Suppressor macrophage (primary cell): ENCODE measurements at places on chromosomes 1 and 21.
A peak's percentile ranks its signal among the peaks of the same experiment; 100 is the strongest.

DNA sequence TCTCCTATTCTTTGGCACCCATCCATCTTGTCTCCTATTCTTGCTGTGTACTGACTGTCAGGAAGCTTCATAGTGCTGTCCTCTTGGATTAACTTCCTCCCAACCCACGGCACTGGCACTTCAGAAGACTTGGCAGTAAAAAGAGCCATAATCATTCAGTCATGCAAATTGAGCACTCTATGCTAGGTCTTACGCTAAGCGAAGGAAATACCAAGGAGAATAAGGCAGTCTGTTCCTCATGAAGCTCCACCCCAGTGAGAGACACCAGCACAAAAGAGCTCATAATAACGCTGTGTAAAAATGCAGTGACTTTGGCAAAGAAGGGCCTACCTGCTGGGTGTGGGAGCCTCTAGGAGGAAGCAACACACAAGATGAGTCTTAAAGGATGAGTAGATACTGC is 67.1 kb downstream of the GFI1 start:
- DNase-seq = no peak

- no peak for DNase-seq
Observed at GRCh38 chr1:208209896-208210589, 34.1 kb downstream of the PLXNA2 start.

GRCh38 chr1:44890007-44890406 is 47.0 kb upstream of the PTCH2 start:
- DNase-seq = no peak

DNA sequence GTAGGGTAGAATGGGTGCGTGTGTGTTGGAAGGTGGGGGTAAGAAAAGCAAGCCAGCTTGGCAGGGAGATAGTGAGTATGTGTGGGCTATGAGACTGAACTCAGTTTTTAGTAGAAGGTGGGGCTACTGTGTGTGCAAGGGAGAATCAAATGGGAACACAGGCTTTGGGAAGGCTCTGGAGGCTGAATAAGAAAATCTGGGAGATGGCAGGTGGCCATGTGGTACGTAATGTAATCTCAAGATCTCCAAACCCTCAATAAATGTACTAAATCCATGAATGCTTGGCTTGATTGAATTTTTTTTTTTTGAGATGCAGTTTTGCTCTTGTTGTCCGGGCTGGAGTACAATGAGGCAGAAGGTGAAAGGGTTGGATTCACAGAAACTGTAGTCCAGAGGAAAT is 3.5 kb upstream of the ZSCAN20 start:
- no peak for DNase-seq

DNA sequence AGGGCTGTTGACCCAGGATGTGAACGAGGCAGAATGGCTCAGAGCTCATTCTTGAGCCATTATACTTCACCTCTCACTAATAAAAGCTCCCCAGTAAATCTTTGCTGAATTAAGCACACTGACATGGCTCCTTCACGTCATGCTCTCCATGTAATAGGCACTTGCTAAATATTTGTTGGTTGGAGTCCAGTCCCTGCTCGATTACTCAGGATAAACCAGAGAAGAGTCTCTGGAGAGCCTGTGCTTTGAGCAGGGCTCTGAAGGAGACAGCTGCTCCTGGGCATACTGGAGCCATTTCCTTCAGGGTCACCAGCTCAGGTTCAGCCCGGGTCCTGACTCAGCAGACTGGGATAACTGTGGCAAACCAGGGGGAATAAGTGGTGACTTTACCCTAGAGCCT is 46.9 kb downstream of the HLX start:
- no peak for DNase-seq

DNA sequence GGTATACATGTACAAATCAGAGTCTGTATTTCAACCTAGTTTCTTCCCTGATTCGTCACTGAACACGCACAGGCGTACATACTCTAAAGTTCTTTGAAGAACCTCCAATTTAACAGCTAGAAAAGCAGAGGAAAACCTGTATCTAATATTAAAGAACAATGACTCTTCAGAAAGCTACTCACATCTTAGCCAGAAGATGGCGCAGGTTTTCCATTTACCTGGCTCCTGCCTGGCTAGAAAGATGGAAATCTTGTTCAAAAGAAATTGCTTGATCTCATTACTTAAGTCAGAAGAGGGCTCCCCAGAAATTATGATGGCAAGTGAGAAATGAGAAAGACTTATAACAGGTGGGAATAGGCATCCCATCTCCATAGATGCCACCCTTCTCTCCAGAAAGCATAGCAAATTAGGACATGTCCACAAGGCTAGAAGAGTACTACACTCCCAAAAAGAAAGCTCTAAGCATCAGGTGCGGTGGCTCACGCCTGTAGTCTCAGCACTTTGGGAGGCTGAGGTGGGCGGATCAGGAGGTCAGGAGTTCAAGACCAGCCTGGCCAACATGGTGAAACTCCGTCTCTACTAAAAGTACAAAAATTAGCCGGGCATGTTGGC is 19.0 kb upstream of the L1TD1 start:
- DNase-seq = peak; percentile 72

DNA sequence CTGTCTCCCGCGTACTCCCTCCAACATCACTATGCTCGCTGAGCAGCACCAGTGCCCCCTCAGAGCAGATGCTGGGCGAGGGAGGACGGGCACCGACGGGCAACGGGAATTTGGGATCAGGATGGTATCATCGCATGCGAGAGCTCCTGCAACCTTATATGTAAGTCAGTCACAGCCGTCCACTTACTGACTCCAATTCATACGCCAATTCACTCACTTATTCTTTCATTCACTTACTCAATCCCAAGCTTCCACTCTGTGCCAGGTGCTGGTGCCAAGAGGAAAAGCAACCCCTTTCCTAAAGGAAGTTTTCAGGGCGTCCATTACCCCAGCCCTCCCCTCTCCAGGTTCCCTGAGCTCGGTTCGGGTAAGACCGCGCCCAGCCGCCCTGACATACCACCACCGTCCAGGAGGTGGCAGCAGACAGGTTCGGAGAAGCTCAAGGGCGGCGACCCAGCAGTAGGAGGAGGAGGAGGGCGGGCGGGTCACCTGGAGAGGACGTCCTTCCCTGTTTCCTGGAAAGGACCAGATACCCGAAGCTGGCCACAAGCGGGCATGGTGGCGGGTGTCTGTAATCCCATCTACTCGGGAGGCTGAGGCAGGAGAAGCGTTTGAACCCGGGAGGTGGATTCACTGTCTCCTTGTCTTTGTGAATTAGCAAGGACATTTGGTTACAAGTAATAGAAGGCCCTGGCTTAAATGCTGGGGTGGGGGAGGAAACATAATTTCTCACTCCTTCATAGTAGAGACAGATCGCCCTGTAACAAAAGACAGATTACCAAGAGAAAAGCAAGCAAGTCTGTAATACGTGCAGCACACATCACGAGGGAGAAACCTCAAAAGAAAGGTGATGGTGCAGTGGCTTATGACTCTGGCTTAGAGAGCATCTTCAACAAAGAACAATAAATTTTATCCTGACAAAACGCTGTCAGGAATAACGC is 7.6 kb upstream of the IL22RA1 start:
- peak; percentile 90 for DNase-seq

GRCh38 chr1:31390071-31390470 is 17.2 kb upstream of the FABP3 start:
- no peak for DNase-seq

DNA sequence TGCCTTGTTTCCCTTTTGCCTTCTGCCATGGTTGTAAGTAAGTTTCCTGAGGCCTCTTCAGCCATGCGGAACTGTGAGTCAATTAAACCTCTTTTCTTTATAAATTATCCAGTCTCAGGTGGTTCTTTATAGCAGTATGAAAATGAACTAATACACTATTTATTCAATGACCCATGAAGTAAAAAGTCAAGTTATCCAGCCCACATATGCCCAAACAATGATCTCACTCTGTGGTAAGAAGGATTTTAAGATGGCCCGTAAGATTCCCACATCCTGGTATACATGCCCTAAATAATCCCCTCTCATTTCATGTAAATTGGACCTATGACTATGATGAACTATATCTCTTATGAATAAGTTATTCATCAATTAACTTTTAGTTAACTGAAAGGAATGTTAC is 1008.3 kb upstream of the B3GALT2 start:
- no peak for DNase-seq

DNA sequence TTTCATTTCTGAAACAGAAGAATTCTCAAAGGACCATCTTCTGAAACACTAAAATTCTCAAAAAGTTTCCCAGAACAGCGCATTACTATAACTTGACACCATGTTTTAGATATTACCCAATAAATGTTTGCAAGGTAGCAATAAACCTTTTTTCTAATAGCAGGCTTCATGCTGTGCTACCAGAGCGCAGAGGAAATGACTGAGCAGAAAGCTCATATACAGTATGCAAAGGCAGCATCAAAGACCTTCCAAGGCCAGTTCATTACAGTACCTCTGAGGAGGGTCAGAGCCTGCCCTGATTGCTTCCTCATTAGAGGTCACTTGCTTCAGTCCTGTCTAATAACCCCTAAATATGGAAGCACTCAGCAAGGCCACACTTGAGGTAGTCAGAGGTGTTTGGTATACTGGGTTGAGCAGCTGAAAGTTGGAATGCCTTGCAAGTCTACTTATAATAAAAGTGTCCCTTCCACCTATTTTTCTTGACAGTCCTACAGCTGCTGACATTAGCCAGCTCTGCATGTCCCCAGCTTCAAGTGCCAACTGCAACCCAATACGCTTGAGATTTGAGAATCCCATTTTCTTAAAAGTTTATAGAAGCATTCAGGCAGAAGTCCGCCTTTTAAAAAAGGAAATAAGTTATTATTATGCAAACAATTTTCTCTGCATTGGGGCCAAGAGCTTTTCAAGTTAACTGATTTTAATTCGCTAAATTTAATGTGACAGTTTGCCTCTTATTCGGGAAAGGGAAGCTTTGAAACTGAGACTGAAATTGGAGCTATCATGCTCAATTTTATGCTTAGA is 207.2 kb downstream of the ZC3H11B start:
- no peak for DNase-seq

GRCh38 chr1:13443335-13443979 is 33.2 kb downstream of the PRAMEF20 start:
- no peak for DNase-seq

DNA sequence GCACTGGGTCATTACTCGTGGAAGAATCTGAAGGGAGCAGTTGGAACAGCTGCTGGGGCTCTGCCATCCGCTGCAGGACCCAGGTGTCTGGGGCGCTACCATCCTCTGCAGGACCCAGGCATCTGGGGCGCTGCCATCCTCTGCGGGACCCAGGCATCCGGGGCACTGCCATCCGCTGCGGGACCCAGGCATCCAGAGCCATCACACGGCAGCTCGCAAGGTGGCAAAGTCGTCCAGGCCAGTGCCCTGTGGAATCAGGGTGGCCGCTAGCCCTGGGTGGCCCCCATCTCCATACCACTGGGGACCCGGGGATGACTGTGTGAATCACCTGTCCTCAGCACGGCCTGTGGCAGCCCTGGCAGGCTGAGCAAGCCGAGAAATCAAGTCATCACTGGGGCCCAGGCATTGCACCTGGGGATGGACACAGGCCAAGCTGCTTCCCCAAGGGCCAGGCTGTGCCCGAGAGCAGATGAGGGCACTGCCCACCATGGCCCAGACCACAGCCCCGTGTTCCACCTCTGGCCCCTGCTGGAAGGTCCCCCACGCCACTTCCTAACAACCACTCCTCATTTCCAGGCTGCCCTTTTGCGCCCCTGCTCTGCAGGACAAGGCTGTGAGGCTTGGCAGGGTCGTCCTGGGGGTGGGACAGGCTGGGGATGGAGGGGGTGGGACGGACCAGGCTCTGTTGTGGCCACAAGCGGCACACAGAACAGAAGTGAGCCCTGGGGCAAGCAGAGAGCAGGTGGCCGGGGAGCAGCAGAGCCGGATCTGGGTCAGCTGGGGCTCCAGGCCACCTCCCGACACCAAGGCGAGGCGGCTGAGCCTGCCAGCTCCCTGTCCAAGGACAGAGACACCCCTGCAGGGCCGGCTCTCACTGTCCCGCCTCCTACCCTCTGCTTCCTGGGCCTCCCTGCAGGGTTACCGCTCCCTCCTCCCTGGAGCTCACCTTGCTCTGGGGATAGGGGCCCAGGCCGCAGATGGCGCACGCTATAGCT is 12.7 kb downstream of the GABRD start:
- no peak for DNase-seq

DNA sequence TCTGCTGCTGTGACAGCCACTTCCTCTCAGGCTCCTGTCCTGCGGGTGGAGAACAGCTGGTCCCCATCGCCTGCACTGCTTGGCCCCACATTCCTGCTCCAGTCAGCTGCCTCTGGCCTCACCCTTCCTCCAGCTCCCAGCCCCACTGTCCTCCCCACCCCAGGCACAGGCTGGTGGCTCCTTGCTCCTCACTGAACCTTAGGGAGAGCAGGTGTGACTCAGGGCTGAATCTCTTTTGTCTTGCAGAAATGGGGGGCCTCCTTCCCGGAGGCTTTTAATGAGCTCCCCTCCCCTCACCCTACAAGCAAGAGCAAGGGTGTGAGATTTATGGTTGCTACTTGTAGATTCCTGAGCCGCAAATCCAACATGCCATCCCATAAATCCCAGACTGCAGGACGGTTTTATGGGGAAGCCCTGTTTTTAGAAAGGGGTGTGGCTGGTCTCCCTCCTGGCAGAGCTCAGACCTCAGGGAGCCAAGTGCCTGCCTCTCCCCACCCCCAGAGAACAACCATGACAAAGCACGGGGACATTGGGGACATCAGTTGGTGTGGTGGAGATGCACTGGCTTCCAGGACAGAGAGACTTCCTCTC is 15.2 kb downstream of the CDK18 start:
- DNase-seq = no peak

GRCh38 chr1:56437959-56438358 is 141.4 kb downstream of the PLPP3 start:
- DNase-seq = no peak

GRCh38 chr1:207910591-207911354 is at the start of gene CD34:
CD34 (minus strand) TSS chr1:207911125; CDS start chr1:207911080, 45 bp downstream.
- no peak for DNase-seq

GRCh38 chr1:116945996-116946395 is 36.3 kb downstream of the PTGFRN start:
- DNase-seq = no peak

DNA sequence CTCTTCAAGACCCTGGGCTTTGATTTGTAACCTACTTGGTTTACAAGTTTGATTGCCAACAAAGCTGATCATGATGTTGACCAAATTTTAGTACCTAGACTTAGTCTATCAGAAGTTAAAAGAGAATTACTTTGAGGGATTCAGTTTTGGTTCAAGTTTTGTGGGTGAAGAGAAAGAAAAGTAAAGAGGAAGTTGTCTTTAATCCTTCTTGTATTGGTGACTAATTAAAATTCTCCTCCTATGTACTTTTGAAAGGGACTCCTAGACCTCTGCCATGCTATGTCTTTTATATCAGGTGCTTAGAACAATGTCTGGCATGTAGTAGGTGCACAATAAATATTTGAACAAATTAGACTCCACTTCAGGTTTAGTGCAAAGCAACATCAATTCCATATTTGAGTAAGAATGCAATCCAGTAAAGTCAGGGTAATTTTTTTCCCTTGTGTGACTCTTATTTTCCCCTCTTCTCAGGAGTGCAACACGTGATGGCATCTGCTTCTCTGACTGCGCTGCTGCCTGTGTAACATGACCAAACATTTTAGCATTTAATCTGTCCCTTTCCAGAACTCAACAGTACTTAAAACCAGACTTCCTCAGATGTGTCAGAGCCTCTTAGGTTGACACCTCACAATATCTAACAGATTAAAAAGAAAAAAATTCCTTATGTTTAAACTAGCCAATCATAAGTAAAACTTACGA is 41.1 kb upstream of the KCNQ4 start:
- peak; percentile 29 for DNase-seq
